A172 (cell line): ENCODE measurements at places on chromosomes 5 and 9. TPM values are rescaled to one million over a fixed set of nuclear protein-coding genes. Genes with fewer than 3 reads are reported as not detected.

The CLIC3 gene
- 126 and 133 TPM in 2 replicates for total RNA-seq

GRCh38 chr9:132207839-132208615, 46.2 kb downstream of the NTNG2 start:
- DNase-seq: no peak

- DNase-seq: peak; percentile 44
Observed at GRCh38 chr5:72465601-72466563, 41.3 kb downstream of the ZNF366 start.

- DNase-seq: no peak
Observed at GRCh38 chr9:129197978-129198318, 19.9 kb upstream of the IER5L start.

GRCh38 chr5:123180676-123181393, 91.8 kb downstream of the PRDM6 start:
- no peak for DNase-seq

The MXD3 gene
- 81.3 and 99.7 TPM in 2 replicates for total RNA-seq

- no peak for DNase-seq
Observed at GRCh38 chr9:73370053-73370452, 218.4 kb downstream of the ANXA1 start.

DNA sequence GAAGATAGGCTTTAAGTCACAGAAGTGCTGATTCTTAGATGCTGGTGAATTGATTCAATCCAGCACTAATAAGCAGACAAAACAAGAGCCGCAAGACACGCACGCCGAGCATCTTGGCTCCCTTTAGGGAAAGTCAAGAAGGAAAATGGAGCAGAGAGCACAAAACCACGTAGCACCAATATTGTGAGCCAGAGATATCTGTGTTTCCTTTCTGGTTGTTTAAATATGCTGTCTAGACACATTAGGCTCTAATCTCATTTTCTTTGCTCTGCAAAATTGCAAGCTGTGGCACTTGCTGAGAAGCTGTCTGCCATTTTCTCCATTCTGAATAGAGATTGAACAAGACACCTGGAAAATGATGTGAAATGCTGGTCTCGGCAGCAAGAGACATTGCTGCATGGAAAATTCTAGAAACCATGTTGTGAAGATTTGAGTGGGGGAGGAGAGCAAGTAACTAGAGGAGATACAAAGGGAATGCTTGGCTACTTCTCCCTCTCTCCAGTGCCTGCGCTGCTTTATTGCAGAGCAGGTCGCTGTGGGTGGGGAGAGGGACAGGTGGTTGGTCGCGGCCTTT, 336.3 kb downstream of the MED10 start:
- DNase-seq: no peak

The ZNF483 gene
- 0.53 and 0.77 TPM in 2 replicates for total RNA-seq

- DNase-seq: no peak
Observed at GRCh38 chr5:53084546-53085255, 24.9 kb downstream of the MOCS2 start.

DNA sequence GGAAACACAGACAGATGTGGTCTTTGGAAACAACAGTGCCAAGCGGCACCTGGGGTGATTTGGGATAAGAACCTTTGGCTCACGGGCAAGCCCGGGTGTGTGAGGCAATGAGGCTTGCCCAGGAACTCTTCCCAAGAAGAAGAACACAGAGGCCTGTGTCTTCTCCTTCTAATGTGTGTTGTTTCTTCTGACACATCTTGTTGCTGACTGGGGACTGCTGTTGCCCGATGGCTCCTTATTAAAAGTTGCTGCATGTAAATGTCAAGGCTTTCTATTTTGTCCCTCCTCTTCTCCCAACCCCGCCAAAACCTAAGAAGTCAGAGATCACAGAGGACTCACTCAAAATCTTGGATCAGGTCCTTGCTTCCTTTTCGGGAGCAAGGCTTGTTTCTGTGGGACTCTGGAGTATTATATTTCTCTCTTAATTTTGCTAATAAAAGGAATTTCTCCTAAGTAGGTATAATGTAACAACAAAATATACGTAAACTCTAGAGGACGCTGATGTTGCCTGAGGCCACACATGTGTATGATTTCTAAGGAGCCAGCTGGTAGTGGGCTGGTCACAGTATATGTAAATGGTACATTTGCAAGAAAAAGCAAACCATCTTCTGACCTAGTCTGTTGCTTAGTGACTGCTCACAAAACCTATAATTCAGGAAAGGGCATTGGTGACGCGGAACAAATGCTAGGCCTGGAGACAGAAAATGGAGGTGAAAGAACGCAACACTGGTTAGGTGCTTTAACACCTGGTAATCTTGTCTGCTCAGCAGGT, 232.5 kb downstream of the GADD45G start:
- no peak for DNase-seq

GRCh38 chr9:108047264-108047663, 557.7 kb upstream of the KLF4 start:
- DNase-seq: peak; percentile 35

DNA sequence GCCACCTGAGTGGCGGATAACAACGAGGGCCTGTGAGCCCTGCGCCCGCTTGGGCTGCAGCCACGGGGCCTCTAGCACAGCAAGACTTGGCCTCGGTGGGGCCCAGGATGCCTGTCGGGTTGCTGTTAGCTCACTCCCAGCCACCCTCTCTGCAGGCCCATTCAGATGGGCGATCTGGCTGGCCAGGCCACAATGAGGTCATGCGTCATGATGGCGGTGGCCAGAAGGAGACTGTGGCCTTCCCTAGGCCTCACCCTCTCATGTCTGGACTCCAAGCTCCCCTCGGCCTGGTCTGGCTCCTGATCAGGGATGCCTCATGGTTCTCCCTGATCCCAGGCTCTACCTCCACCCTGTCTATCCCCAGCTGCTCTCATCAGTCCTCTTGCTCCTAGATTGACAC, 19.0 kb upstream of the TCOF1 start:
- no peak for DNase-seq

The ADAMTS13 gene
- total RNA-seq: 0.43 and 1.6 TPM in 2 replicates

DNA sequence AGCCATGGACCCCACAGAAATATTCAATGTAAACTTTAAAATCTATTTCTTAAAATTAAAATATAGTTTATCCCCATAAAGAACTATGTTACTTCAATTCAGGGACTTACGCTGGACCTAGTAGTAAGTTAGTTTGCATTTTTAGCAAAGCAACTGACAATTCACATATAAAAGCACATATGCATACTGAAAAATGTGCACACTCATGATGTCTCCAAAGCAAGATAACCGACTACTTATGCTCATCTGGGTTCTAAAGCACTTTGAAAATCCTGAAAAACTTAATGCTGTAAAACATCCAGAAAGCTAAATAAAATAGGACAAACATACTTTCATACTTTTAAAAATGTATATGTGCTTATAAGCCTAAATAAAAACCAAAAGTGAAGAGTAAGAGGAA, 264.4 kb upstream of the GAS1 start:
- DNase-seq: no peak

DNA sequence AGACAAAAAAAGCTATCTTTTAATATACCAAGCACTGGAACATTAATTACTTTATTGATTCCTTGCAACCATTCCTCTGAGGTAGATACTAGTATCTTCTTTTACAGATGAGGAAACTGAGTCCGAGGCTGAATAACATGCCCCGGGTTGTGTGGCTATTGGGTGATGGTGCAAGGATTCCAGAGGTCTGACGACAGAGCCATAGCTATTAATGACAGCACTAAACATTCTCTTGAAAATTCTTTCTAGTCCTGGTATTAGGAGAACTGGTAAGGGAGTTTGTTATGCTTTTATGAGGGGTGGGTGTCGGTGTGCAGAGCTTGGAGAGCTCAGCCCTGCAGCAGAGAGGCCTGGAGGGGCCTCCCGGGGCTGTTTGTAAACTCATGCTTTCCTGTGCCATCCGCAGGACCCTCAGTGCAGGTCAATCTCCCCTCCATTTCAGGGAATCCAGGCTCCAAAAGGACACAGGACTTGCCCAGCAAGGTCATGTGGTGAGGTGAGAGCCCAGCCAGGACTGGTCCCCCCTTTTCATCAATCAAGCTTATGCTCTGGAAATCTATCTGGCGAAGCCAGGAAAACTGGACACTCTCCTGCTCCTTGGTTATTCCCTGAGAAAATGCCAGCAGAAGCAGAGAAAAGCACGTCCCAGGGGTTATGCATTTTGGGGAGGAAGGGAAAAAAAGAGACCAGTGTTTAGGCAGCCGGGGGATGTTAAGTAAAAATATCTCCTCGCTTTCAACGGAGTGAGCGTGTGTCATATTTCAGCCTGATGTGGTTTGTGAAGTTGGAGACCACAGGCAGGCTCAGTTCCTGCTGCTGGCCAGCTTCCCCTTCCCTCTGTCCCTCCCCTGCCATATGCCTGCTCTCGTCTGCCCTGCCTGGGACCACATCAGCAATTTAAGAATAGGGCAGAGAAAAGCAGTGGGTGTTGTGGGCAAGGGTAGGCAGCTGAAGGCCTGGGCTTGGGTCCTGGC, 3.7 kb downstream of the GSN start:
- DNase-seq: peak; percentile 56

The IRGM gene
- not detected in 2 replicates for total RNA-seq

GRCh38 chr5:89584339-89584956, 701.5 kb upstream of the MEF2C start:
- DNase-seq: peak; percentile 84

GRCh38 chr5:166373817-166374216, 1917.6 kb upstream of the WWC1 start:
- DNase-seq: no peak

The FGF1 gene
- 1.2 and 1.8 TPM in 2 replicates for total RNA-seq

The WNT8A gene
- total RNA-seq: not detected in 2 replicates

The AK1 gene
- 151 and 173 TPM in 2 replicates for total RNA-seq

The PCDHGB3 gene
- total RNA-seq: 0.81 and 1.7 TPM in 2 replicates

GRCh38 chr9:23830929-23831730, 5.1 kb upstream of the ELAVL2 start:
- DNase-seq: no peak

DNA sequence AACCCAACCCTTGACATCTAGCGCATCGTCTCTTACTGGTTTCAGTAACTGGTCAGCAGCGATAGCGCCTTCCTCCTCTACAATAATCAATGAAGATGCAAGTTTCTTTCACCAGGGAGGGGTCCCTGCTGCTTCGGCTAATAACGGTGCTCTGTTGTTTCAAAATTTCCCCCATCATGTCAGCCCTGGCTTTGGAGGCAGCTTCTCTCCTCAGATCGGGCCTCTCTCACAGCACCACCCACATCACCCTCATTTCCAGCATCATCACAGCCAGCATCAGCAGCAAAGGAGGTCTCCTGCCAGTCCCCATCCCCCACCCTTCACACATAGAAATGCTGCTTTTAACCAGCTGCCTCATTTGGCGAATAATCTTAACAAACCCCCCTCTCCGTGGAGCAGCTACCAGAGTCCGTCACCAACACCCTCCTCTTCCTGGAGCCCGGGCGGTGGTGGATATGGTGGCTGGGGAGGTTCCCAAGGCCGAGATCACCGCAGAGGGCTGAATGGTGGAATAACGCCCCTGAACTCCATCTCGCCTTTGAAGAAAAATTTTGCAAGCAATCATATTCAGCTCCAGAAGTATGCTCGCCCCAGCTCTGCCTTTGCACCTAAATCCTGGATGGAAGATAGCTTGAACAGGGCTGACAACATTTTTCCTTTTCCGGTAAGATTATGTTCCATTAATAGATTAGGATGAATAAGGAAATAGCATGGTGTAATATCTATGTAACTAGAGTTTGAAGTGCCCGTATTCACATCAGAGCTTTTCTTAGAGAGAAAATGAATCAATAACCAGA, 2.2 kb downstream of the CPEB4 start:
- peak; percentile 42 for DNase-seq

DNA sequence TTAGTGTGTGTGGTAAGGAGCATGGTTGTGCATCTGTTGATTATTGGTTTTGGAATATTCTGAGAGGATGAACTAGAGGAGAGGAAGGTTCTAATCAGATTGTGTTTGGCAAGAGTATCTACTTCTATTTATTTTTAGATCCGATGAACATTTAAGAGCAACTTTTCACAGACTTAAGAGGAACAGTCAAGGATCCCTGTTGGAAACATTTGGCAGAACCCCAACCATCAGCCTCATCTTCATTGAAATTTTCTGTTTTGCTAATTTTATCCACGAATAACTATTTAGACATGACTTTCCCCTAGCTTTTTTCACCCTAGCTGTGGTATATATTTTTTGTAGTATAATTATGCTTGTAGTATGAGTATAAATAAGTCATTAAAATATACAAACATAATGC, 868.5 kb downstream of the MAT2B start:
- no peak for DNase-seq

GRCh38 chr9:35940458-35941407, 17.2 kb downstream of the OR2S2 start:
- DNase-seq: no peak

- peak; percentile 30 for DNase-seq
Observed at GRCh38 chr5:9156282-9156681, 389.6 kb downstream of the SEMA5A start.

- DNase-seq: no peak
Observed at GRCh38 chr5:2901096-2901495, 149.6 kb upstream of the IRX2 start.

The ORM2 gene
- not detected in 2 replicates for total RNA-seq

The DBH gene
- total RNA-seq: 0.02 TPM in 1 of 2 replicates, not detected in the other

The IFNA21 gene
- total RNA-seq: not detected in 2 replicates

GRCh38 chr5:163916861-163917260, 411.4 kb downstream of the MAT2B start:
- DNase-seq: no peak

DNA sequence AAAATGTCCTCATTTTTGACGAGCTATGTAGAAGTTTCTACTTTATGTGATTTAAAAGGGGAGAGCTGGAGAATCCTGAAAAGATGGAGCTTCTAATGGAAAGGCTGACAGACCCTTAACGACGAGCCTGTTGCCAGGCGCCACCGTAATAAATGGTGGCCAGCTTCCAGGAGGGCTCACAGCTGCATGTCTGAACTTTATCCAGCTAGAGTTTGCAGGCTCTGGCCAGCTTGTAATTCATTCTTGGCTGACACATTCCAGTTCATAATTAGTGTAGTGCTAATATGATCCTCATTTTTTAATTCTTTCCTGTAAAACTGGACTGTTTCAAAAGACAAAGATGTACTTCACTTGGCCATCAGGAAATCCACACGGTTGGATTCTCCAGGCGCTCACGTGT, 246.7 kb downstream of the GAS1 start:
- DNase-seq: no peak

The ABO gene
- total RNA-seq: not detected in 2 replicates
